Placental epithelial cell (primary cell): ENCODE measurements at places on chromosomes 5 and 9. TPM values are rescaled to one million over a fixed set of nuclear protein-coding genes. Genes with fewer than 3 reads are reported as not detected.

Gene PCDHA13
- total RNA-seq, result 0.11 and 0.39 TPM in 2 replicates

Gene THBS4
- 0.79 and 0.98 TPM in 2 replicates for total RNA-seq

Gene ARSI
- total RNA-seq, result 9.4 and 12.5 TPM in 2 replicates

Gene TPRN
- total RNA-seq, result 8.4 and 12.2 TPM in 2 replicates

Gene HSPB3
- total RNA-seq, result not detected in 2 replicates

Gene COL15A1
- 0.54 and 2.0 TPM in 2 replicates for total RNA-seq

Gene IL31RA
- total RNA-seq, result under 0.01 TPM in 1 of 2 replicates, not detected in the other

Gene TMEM252
- total RNA-seq, result not detected in 2 replicates

Gene EPB41L4B
- 2.0 and 7.1 TPM in 2 replicates for total RNA-seq

Gene SPAAR
- total RNA-seq, result not detected in 2 replicates

Gene PDCD1LG2
- under 0.01 and 13.1 TPM in 2 replicates for total RNA-seq

Gene PCDHB2
- total RNA-seq, result 0.39 and 1.2 TPM in 2 replicates

Gene FBLL1
- 0.33 and 0.79 TPM in 2 replicates for total RNA-seq

Gene URM1
- total RNA-seq, result 22.0 and 41.8 TPM in 2 replicates

Gene SLC34A1
- 0.11 and 0.39 TPM in 2 replicates for total RNA-seq

Gene PPP3R2
- total RNA-seq, result not detected in 2 replicates

Gene FCN2
- not detected in 2 replicates for total RNA-seq

Gene SLC34A3
- total RNA-seq, result 0.11 and 0.39 TPM in 2 replicates

Gene GBGT1
- 3.9 and 12.7 TPM in 2 replicates for total RNA-seq

Gene GMCL2
- total RNA-seq, result not detected in 2 replicates
